GM04503 (cell line): ENCODE measurements at places on chromosomes 3 and 15.
A peak's percentile ranks its signal among the peaks of the same experiment; 100 is the strongest.

GRCh38 chr3:58092521-58092920 lies 84.3 kb downstream of the FLNB start:
- DNase-seq = no peak

- DNase-seq = no peak
Observed at GRCh38 chr3:20064796-20065564, 24.7 kb downstream of the KAT2B start.

- DNase-seq = no peak
Observed at GRCh38 chr3:124413989-124414598, 316.2 kb upstream of the UMPS start.

- DNase-seq = no peak
Observed at GRCh38 chr15:79981831-79982455, 10.9 kb upstream of the BCL2A1 start.

DNA sequence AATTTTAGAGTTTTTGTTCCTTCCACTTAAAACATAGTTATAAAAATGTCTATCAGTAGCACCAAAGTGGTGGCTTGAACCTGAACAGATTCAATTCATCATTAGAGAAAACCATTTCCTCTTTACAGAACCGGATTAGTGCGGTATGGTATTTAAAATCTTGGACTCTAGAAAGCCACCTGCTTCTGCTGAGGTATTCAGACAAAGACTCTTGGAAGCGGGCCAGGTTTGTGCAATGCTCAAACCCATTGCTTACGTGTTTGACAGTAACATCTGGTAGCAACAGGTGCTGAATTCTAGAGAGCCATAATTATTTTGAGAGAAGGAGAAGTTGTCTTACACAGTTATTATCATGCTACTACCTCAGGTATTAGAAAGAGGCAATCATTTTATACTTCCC lies 290.5 kb downstream of the NAALADL2 start:
- no peak for DNase-seq

GRCh38 chr3:35708394-35709271 lies 69.3 kb downstream of the ARPP21 start:
- no peak for DNase-seq

GRCh38 chr15:53527996-53528395 lies 231.5 kb downstream of the WDR72 start:
- DNase-seq = no peak

DNA sequence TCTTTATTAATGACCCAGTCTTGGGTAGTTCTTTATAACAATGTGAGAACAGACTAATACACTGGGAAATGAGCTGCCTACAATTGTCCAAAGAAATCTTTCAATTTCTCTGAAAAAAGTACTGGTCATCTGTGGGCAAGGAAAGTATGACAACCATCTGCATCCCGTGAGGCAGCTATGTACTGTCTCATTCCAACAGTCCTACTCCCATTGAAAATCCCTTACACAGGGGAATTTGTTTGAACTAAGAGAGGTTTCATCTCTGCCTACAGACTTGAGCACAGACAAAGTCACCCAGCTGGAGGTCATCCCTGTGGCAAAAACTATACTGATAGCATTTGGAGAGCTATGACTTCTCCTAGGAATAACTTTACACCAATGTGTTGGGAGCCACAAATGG lies 27.1 kb downstream of the SHC4 start:
- DNase-seq = peak; percentile 88

DNA sequence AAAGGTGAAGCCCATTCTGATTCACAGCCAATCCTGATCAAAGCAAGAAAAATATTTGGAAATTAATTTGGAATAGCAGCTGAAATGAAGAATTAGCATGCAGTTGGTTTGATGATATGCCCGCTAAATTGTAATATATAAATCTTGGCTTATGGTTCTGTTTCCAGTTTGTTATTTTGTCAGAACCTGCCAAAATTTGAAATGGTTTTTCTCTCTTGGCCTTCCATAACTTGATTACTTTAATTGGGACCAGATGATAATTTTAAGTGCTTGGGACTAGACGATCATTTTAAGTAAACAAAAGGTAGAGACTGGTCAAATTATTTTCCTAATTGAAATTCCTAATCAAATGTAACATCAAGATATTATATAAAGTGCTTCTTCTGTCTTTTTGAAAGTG lies 842.4 kb downstream of the TBL1XR1 start:
- no peak for DNase-seq

DNA sequence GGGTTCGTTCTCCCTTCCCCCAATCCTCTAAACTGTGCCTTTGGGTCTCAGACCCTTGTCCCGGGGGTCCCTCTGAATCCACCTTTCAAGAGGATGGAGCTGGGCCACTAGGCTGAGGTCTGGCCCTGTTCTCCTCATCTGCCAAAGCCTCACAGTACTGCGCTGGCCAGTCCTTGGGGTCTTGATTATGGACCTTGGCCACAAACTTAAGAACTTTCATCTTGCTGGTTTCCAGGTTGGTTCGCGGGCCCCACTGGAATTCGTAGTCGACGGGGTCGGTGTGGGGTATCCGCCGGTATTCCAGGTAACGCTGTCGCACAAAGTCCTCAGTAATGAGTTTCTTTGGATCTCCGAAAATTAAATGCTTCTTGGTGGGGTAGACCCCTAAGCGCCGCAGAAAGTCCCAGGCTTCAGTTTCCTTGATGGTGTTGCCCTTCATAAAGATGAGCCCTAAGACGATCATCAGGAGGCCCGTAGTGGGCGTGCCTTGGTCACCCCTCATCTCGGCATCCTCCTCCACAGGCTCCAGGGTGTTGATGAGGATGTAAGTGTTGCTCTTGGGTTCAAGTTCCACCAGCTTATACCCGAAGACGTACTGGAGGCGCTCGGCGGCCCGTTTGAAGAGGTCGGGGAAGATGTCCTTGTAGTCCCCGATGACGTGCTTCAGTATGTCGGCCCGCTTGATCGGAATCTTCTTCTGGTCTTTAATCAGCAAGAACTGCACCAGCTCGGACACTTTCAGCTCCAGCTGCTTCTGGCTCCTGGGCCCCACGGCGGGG lies 727 bp downstream of the NSMCE3 start:
- DNase-seq = no peak

DNA sequence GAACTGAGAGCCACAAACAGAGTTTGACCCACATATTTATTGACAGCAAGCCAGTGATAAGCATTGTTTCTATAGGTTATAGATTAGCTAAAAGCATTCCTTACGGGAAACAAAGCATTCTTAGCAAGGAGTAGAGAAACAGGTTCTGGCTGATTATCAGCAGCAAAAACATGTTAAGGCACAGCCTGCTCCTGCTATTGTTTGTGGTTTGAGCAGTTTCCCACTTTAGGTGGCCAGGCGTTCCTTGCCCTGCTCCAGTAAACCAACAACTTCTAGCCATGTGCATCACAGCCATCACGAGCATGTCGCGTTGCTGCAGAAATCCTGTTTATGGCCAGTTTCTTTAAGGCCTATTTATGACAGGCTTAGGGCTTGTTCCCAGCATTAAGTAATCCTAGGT lies 44.7 kb upstream of the C2CD4B start:
- no peak for DNase-seq

GRCh38 chr15:88894348-88894818 lies 961 bp downstream of the HAPLN3 start:
- DNase-seq = no peak

DNA sequence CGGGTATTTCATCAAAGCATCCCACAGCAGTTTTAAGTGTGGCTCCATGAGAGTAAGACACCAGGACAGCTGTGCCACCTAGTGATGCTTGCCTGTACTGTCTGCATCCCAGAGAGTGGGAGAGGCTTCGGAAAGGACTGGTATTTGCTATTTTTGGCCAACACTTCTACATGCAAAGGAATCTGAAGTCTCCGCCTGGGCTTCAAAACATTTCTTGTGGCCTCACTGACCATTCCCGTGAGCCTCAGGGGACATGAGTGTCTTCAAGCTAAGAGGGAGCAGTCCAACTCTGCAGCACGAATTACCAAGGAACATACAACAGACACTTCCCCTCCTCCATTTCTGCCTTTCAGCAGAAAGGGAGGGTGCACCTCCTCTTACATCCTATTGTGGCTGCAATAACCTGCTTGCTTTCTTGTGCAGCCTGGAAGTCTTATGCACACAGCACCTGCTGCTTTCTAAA lies 177.5 kb downstream of the RORA start:
- peak; percentile 80 for DNase-seq

GRCh38 chr15:99571299-99571698 lies 5.5 kb downstream of the MEF2A start:
- no peak for DNase-seq

DNA sequence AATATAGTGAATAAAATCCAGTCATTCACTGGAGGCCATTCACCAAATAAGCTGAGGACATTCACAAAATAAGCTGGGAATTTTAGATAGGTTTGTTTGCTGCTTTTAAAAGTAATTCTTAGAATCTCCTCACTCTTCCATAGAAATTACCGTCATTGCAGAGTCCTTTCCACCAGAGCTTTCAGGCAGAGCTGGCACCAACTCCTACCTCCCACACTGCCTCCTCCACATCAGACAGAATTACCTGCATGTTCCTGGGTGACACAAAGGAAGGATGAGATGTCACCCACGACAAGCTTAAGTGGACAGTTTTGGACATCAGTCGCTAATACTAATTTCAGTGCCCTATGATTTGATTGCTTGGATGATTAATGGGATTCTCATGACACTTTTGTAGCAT lies 1113.2 kb downstream of the IGSF11 start:
- DNase-seq = no peak

DNA sequence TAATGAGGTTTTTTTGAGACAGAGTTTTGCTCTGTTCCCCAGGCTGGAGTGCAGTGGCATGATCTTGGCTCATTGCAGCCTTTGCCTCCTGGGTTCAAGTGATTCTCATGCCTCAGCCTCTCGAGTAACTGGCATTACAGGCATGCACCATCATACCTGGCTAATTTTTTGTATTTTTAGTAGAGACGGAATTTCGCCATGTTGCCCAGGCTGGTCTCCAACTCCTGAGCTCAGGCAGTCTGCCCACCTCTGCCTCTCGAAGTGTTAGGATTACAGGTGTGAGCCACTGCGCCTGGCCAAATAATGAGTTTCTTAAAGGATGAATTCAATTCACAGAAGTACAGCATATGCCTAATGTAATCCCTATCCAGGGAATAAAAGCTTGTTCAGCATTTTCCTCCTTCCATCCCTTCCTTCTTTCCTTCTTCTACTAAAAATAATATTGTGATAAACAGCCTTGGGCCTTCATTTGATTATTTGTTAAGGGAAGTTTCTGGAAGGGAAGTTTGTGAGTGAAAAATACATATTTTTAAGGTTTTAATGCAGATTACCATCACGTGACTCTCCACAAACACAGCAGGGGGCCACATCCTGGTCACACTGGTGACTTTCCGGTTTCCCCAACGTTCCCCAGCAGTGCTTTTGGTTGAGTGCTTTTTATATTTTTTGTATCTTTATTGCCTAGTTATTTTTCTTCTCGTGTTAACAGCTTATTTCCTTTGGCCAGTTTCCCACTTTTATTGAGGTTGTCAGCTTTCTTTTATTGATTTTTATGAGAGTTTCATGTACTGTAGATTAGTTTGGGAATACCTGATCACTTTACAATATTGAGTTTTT lies 116.8 kb downstream of the USP13 start:
- no peak for DNase-seq

DNA sequence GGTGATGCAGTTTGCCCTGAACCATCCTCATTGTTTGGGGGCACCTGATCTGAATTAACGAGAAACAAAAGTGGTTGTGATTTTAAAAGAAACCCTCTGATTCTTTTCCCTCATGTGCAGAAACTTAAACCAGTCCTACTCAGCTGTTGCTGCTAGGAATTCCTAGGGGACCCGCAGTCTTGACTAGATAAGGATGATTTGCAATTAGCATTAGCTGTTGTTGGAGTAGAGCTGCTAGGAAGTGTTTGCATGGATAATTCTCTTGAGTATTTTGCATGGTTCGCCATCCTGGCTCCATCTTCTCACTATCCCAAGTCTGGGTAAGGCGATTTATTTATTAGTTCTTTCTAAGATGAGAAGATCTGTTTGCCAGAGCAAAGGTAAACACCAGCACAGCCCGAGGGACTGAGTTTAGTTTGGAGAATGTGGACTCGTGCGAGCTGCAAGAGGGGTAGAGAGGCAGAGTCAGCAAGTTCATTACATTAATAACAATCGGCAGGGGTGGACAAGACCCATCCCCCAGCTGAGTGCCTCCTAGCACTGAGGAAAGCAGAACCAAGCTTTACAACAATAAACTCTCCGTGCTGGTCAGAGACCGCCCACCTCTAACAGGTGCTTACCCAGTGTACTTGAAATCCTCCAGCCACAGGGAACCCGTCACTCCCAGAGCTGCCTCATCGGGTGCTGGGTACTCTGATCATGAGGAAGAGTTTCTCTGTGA lies 4.1 kb downstream of the FGD5 start:
- DNase-seq = no peak

- DNase-seq = no peak
Observed at GRCh38 chr3:126119976-126120375, 36.1 kb upstream of the SLC41A3 start.

GRCh38 chr3:193048127-193048526 lies 130.5 kb upstream of the MB21D2 start:
- DNase-seq = no peak

- no peak for DNase-seq
Observed at GRCh38 chr3:154214306-154214705, 93.1 kb downstream of the ARHGEF26 start.

GRCh38 chr3:4719046-4719501 lies 225.9 kb downstream of the ITPR1 start:
- DNase-seq = no peak

GRCh38 chr15:80684697-80685096 lies 10.4 kb upstream of the ABHD17C start:
- DNase-seq = no peak

- DNase-seq = no peak
Observed at GRCh38 chr3:138888560-138888959, 53.8 kb upstream of the PIK3CB start.

DNA sequence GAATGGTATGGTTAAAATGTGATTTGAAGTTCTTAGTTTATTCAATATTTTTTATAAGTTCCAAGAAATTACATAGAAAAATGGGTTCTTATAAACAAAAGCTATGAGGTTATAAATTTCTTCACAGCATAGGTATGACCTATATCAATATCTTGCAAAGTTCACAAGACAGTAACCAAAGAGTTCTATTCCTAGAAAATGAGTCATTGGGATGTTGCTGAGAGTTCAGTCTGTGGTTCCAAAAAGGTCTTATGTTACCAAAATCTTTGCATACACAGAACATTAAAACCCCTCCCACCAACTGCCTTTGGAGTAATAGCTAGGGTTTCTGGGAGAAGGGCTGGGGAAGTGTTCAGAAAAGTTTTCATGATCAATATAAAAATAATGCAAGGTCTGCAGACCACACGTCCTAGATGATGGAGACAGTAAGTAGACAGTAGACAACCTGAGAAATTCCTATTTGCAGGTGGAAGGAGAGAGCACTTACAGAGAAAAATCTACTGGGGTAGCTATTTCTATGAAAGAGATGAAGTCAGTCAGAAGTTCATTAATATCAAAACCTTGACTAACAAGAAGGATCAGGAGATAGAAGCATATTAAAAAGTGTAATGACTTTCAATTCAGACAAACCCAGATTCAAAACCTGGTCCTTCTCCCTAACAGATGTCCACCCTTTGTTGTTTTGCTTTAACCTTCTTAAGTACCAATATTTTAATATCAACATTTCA lies 279.3 kb downstream of the KCNH8 start:
- no peak for DNase-seq

GRCh38 chr15:90437516-90437915 lies 49.5 kb downstream of the IQGAP1 start:
- no peak for DNase-seq
